ENCODE measurements at places on chromosomes 5 and 9.
A peak's percentile ranks its signal among the peaks of the same experiment; 100 is the strongest.

GRCh38 chr5:36452424-36453006 is 150.8 kb upstream of the RANBP3L start:
- DNase-seq, result no peak

GRCh38 chr9:112793213-112793810 is 42.8 kb downstream of the SNX30 start:
- DNase-seq, result peak; percentile 70

DNA sequence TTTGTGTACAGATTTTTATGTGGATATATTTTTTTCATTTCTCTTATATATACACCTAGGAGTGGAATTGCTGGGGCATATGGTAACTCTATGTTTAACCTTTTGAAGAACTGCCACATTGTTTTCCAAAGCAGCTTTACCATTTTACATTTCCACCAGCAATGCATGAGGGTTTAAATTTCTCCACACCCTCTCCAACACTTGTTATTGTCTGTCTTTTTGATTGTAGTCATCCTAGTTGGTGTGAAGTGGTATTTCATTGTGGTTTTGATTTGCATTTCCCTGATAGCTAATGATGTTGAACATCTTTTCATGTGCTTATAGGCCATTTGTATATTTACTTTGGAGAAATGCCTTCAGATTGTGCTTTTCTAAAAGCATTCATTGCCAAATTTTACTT is 39.1 kb downstream of the YTHDC2 start:
- no peak for DNase-seq

DNA sequence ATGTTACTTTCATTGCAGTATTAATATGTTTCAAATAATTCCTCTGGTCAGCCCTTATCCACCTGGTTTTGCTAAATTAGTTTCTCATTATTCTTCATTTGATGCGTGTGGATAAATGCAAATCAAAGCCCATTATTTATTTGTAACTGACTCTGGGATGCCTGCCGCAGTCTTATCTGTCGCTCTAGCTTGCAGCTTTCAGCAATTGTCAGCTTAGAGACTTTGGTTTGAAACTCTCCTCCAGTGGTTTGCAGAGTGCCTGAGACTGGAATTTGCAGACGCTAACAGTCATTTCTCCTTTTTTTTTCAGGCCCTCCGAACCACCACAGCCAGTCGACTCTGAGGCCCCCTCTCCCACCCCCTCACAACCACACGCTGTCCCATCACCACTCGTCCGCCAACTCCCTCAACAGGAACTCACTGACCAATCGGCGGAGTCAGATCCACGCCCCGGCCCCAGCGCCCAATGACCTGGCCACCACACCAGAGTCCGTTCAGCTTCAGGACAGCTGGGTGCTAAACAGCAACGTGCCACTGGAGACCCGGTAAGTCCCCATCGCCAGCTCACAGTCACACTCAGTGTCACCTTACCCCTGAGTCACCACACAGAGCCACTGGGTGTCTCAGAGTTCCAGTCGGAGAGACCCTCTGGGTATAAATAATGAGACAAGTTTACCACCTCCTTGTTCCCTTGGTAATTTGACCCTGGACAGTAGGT is 339.0 kb upstream of the WWC1 start:
- DNase-seq, result no peak

DNA sequence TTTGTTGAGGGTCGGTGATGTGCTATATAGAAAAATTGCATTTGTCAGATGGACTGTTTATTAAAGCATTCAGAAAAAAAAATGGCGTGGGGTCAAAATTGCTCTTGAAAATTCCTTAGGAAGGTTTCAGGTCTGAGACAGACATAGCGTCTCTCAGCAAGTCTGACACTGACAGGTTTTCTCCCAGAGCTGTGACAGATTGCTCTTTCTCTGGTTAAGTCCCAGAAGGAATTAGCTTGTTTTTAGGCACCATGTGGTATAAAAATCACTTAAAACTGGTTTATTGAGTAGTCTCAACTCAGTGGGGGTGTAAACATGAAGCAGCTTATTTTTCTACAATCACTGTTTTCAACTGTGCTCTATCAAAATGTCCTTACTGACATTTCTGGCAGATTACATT is 1379.8 kb downstream of the MAT2B start:
- DNase-seq, result no peak

- no peak for DNase-seq
These were observed 265.4 kb upstream of the KLF9 start for GRCh38 chr9:70679845-70680244.
